Activated CD4-positive, CD25-positive, alpha-beta regulatory T cell treated with anti-CD3 and anti-CD28 coated beads, Interleukin-2, amount 50 U/mL, for 16 hours (primary cell): ENCODE measurements at places on chromosomes 11 and 22.

- DNase-seq = no peak
These were observed 40.2 kb upstream of the CELSR1 start for GRCh38 chr22:46577368-46578249.

- no peak for DNase-seq
These were observed 43.5 kb downstream of the FANCF start for GRCh38 chr11:22582151-22582410.

GRCh38 chr11:1126935-1127663, 30.7 kb upstream of the MUC5AC start:
- DNase-seq = no peak

- no peak for DNase-seq
These were observed 17.0 kb downstream of the NEAT1 start for GRCh38 chr11:65439331-65440181.

- DNase-seq = no peak
These were observed 23.1 kb downstream of the PRDM11 start for GRCh38 chr11:45169310-45170072.

DNA sequence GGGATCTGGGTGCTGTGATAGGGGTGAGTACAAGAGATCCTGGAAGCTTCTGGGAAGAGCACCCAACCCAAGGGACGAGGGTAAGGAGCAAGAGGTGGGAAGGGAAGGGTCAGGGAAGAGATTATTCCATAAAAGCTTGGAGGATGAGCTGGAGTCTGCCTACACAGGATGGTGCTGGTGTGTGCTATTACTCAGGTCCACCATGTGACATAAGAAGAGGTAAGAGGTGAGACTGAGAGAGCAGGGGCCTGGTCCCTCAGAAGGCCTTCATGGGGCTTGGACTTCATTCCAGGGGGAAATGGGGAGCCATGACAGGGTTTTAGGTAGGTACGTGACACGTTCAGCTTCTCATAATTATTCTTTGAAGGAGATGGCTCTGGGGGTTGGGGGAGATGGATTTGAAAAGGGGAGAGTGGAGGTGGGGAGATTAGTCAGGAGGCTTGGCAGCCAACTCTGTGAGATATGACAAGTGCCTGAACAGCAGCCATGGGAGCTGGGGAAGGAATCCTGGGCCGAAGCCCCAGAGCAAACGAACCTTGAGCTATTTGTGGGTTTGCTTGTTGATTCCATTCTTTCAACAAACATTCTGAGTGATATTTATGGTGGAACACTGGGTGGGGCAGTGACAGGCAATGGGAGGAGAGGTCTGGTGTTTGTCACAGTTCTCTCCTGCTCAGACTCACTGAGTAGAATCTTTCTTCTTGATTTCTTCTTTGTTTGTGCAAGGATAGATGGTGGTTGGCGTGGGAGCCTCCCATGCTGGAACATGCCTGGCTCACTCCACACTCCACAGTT, 11.2 kb upstream of the NCAM1 start:
- DNase-seq = no peak

DNA sequence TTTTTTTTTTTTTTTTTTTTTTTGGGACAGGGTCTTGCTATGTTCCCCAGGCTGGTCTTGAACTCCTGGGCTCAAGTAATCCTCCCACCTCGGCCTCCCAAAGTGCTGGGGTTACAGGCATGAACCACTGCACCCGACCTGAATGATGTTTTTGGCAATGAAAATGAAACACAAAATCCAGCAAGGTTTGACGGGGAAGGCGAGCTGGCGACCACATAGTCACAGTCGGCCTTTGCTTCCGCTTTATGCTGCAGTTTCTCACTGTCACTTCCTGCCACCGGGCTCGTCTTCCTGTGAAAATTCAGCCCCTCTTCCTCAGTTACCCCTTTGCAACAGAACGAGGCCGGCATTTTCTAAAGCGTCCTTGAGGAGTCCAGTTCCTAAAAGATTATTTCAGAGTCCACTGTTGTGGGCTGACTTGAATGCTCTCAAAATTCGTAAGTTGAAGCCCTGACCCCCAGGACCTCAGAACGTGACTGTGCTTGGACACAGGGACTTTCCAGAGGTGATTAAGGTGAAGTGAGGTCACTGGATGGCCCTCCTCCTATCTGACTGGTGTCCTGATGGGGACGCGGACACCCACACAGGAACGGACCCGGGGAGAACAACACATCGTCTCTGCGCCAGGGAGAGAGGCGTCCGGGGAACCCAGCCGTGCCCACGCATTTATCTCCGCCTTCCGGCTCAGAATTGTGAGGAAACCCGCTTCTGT, 2.9 kb upstream of the BID start:
- peak; percentile 33 for DNase-seq

- no peak for DNase-seq
These were observed 197.5 kb downstream of the MSANTD4 start for GRCh38 chr11:105824457-105825013.

GRCh38 chr22:46726066-46726985, 11.7 kb downstream of the CERK start:
- DNase-seq = no peak

DNA sequence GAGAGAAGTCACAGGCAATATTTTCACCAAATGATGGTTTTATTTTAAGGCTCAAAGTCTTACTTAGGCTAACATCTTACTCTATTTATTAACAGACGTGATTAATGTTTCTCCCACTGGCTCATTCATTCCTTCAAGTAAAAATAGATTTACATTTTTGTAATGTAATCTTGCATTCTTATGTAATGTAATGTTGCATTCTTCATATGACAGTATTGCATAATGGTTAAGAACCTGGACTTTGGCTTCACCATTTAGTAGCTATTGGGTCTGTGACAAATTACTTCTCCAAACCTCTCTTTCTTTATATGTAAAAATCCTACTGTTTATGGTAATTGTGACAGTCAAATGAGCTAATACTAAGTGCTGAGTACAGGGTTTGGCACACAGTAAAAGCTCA, 3.3 kb upstream of the DIXDC1 start:
- DNase-seq = no peak

GRCh38 chr11:128939591-128939990, 3.1 kb downstream of the TP53AIP1 start:
- DNase-seq = no peak

- DNase-seq = no peak
These were observed 93.8 kb downstream of the MIAT start for GRCh38 chr22:26751217-26751616.

DNA sequence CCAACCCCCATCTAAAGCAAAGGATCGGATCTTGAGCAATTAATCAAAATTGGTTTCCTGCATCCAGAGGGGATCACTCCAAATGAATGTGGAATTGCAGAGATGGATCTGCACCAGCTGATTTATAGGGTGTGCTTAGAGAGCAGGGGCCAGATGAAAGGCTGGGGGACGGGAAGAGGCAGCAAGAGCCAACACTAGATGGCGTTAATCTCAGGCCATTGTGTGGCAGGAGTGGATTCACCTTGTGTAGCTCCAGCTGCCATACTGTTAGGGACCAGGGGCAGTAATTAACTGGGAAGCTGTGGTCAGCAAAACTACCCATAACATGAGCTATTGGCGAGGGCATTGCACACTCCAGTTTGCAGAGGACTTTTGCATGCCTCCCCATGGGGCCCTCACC, 35.6 kb downstream of the SERPINH1 start:
- DNase-seq = no peak

- no peak for DNase-seq
These were observed 105.8 kb upstream of the ARHGAP42 start for GRCh38 chr11:100581318-100581717.

DNA sequence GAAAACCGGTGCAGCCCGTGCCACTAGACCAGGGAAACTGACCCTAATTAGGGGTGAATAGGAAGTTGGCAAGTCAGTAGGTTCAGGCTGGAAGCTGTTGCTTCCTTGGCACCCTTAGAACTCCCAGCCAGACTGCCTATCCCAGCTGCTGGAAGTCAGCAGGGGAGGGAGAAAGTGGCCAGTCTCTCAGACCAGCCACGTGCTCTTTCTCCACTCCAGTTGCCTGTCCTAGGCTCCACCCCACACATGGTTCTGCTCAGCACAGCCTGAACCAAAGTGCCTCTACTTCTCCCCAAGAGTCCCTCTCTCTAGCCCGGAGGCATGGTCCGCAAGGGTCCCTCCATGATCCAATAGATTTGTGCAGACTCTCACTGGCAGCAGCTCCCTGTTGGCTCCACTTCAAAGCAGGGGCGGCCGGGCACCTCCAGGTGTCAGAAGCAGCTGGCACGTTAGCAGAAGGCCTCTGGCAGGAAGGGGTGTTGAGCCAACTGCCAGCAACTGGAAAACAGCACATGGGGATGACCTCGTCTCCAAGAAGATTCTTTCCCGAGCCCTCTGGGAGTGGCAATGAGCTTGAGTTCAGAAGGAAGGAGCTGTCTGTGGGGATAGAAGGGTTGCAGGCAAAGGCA, 27.7 kb downstream of the ARFGAP2 start:
- DNase-seq = no peak

DNA sequence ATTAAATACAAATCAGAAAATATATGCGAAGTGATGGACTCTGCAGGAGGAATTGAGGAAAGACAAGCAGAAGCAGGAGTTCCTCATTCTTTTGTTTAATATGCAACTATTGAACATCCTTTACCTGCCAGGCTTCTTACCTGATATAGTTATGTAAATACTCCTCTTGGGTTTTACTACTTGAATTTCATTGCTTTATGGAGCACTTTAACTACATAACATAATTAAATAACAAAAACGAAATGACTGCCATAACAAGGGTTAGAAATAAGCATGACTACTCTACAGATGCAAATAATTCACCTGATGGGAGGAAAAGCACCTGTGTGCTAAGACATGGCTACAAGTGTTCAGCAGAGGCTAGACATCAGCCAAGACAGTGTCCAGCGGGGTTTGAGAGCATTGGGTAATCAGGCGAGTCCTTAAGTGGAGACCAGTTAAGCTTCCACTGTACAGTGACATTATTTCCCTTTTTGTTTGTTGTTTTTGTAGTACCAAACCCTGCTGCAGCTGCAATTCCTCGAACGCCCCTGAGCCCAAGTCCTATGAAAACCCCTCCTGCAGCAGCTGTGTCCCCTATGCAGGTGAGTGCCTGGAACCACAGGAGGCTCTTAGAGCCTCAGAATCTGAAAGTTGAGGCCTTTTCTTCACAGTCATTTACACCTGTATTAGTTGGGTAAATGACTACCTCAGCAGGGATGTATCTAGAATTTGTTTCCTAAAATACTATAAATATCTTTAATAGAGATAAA, 67.4 kb downstream of the SPECC1L start:
- DNase-seq = no peak

- DNase-seq = no peak
These were observed 11.7 kb downstream of the ME3 start for GRCh38 chr11:86660736-86661135.

DNA sequence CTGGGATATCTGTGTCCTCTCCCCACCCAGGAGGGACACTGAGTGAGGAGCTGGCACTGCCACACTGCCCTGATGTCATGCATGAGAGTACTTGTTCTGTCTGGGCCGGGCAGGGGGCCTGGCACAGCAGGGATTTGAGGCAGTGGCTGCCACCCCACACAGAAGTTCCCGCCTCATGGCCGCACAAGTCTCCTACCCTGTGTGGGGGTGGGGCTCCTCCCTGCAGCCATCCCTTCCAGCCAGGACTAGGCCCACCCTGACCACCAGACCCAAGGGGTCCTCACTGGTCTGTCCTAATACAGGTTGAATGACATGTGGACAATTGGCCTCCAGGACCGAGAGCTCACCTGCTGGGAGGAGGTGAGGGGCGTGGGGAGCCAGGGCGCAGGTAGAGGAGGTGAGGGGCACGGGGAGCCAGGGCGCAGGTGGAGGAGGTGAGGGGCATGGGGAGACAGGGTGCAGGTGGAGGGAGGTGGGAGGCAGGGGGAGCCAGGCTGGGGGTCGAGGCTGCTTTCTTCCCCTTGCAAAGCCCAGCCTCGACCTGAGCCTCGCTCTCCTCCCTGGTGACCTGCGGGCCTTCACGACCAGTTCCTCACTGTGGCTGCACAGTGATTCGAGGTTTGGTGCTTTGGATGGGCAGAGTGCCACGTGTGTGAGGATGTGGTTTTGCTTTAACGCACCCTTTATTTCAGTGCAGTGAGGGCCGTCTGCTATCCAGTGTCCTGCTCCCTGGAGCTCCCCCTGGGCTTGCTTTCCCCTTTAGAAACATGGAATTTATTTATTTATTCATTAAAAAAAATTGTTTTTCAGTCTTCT, 7.4 kb downstream of the LZTR1 start:
- no peak for DNase-seq

GRCh38 chr11:96942855-96943254, 553.0 kb downstream of the JRKL start:
- no peak for DNase-seq

DNA sequence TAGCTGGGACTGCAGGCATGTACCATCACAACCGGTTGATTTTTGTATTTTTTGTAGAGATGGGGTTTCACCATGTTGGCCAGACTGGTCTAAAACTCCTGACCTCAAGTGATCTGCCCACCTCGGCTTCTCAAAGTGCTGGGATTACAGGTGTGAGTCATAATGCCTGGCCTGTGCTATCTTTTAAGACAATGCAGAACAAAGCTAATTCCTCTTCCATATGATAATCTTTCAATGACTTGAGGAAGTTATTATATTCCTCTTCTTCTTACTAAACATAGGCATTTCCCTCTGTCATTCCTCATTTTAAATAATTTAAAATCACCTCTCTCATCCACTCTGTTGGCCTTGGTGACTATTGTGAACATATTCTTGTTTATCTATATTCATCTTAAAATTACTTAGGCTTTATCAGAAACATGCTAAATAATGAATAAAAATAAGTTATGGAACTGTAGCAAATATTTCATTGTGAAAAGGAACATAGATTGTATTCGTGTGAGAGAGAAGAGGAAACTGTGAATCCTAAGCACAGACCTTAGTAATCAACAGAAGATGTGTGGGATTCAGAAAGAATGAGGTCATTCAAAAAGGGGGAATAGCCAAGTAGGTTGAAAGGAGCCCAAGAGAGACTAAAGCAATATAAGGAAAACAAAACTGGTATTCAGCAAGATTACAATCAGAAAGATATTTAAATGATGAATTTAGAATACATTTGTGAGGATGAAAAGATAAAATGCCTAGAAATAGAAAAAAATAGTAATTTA, 269.4 kb downstream of the TTC28 start:
- DNase-seq = no peak

- no peak for DNase-seq
These were observed 66.4 kb downstream of the LRRC32 start for GRCh38 chr11:76604081-76604625.

DNA sequence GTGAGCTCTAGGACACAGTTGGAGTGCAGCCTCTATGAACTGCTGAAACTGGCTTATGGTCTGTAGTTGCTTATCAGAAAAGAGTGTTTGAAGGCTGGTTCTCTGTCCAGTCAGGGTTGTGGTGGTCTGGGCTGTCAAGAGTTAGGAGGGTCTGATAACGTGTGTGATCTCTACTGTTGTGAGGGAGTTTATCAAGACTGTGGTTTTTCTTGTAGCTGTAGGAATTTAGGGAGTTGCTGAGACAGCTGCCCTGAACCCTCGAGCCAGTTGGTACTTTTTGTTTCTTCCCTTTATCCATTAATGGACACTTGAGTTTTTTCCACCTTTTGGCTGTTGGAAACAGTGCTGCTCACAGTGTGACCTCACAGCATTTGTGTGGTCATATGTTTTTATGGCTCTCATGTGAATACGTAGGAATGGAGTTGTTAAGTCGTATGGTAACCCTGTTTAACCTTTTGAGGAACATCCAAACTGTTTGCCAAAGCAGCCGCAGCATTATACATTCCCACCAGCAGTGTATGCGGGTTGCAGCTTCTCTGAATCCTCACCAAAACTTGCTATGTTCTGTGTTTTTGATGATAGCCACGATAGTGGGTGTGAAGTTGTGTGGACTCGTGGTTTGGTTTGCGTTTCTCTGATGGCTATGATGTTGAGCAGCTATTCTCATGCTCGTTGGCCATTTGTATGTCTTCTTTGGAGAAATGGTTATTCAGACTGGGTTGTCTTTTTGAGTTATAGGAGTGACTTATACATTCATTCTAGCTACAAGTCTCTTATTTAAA, 20.9 kb upstream of the DGCR8 start:
- no peak for DNase-seq

- DNase-seq = no peak
These were observed 113.9 kb downstream of the ARFGAP2 start for GRCh38 chr11:47062736-47063135.
